ENCODE measurements at places on chromosomes 1 and 21. TPM values are rescaled to one million over a fixed set of nuclear protein-coding genes. Genes with fewer than 3 reads are reported as not detected.

Gene RBM11
- total RNA-seq: 7.4 TPM

Gene LENEP
- 0.84 TPM for total RNA-seq

Gene ZNF593OS
- total RNA-seq: not detected

Gene SYCP1
- total RNA-seq: not detected

Gene TOMM20
- total RNA-seq: 120 TPM

Gene DISP3
- total RNA-seq: 6.2 TPM

Gene FCN3
- not detected for total RNA-seq

Gene PANK4
- total RNA-seq: 45.4 TPM

Gene CHI3L1
- total RNA-seq: not detected

Gene FAM163A
- 1.5 TPM for total RNA-seq

Gene SLC6A17
- 0.11 TPM for total RNA-seq

Gene DNASE2B
- total RNA-seq: 0.26 TPM

Gene HES3
- not detected for total RNA-seq

Gene TSTD1
- 54.7 TPM for total RNA-seq

Gene GJC2
- 2.1 TPM for total RNA-seq

Gene ST6GALNAC3
- total RNA-seq: 17.5 TPM

Gene PGBD5
- 16.2 TPM for total RNA-seq

Gene PRPF38B
- 54.7 TPM for total RNA-seq

Gene ECE1
- total RNA-seq: 217 TPM

Gene OR2M3
- total RNA-seq: not detected

Gene TTC34
- 3.1 TPM for total RNA-seq

Gene IQCC
- total RNA-seq: 5.1 TPM

Gene COG2
- total RNA-seq: 45.2 TPM

Gene MAP10
- 3.2 TPM for total RNA-seq

All from progenitor cell of endocrine pancreas (in vitro differentiated cells).